CD4-positive, alpha-beta T cell treated with Interleukin-2 at 100 ng/mL for 4 hours (primary cell): ENCODE measurements at places on chromosomes 12 and 14.

DNA sequence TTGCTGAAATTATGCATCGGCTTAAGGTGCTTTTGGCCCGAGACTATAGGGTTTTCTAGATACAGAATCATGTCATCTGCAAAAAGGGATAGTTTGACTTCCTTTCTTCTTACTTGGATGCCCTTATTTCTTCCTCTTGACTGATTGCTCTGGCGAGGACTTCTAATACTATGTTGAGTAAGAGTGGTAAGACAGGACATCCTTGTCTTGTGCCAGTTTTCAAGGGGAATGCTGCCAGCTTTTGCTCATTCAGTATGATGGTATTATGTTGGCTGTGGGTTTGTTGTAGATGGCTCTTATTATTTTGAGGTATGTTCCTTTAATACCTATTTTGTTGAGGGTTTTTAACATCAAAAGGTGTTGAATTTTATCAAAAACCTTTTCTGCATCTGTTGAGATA lies 8.3 kb downstream of the BMAL2 start:
- DNase-seq: no peak

DNA sequence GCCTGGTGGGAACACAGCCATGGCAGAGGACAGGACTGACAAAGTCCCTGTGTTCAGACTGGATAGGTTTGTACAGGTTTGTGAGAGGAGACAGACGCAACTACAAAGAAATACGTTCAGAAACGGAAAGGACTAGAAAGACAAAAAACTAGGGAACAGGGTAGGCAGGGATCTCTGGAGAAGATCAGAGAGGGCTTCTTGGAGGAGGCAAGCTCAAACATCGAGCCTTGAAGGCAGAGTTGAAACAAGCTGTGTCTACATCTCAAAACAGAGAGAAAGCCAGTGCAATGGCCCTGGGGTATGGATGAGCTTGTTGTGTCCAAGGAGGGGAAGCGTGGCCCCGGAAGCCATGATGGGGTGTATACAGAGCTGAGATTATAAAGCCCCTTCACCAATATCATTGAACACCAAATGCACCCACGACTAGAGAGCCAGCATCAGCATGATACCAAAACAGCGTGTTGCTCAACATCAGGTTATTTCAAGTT lies 89.6 kb upstream of the NCOR2 start:
- DNase-seq: no peak

DNA sequence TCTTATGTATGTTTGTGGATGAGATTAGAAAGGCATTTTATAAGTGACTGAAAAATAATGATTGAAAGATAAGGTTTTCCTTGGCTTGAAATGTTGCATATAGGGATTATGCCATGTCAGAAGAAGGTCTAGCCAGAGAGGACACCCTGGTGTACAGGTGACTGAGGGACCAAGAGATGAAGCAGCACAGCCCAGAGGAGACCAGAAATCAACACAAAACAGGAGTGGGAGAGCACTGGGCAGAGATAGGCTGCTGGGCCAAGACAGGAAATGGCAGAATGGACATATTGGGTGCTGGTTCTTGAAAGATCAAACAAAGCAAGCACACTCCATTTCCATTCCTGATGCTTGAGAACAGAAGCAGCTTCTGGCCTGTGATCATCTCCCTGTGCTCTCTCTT lies 24.4 kb upstream of the FRMD6 start:
- DNase-seq: no peak

GRCh38 chr14:60670989-60671388 lies 21.7 kb upstream of the SIX1 start:
- no peak for DNase-seq

- no peak for DNase-seq
Observed at GRCh38 chr14:43981135-43981768, 525.8 kb downstream of the FSCB start.

DNA sequence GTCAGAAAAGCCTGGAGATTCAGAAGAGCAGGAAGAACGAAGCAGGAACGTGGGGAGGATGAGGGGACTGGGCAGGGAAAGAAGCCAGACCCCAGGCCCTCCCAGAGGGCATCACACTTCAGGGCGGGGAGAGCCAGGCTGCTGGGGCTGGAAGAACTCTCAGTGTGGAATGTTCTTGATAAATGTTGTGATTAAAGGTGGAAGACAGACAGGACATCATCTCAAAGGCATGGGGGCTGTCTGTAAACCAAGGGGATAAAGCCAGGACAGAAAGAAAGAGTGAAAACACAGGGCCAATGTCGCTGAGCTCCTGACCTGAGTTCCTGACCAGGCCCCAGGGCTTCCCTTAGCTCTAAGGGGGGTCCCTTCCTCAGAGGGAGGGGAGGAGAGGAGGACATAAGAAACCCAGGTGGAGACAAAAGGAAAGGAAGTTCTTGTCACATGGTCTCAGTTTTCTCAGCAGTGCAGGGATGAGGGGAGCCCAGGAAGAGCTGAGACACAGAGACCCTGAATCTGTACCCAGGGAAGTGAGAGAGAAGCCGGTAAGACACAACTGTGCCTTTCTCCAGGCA lies 56.3 kb downstream of the SETD3 start:
- DNase-seq: no peak

DNA sequence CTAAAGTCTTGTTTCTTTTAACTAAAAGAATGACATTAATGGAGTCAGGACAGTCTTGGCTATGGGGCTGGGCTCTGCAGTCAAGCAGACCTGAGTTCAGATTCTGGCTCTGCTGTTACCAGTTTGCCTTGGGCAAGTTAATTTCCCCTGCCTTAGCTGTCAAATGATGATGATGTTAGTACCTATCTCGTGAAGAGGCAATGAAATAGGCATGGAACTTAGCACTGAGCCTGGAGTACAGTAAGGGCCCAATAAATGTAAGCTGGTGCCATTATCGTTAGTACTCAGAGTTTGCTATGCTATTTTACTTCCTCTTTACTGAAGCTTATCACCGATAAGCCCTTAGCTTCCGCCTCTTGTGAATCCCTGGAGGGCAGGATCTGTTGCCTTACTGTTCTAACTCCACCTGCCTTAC lies 8.5 kb downstream of the FBXW8 start:
- DNase-seq: no peak

DNA sequence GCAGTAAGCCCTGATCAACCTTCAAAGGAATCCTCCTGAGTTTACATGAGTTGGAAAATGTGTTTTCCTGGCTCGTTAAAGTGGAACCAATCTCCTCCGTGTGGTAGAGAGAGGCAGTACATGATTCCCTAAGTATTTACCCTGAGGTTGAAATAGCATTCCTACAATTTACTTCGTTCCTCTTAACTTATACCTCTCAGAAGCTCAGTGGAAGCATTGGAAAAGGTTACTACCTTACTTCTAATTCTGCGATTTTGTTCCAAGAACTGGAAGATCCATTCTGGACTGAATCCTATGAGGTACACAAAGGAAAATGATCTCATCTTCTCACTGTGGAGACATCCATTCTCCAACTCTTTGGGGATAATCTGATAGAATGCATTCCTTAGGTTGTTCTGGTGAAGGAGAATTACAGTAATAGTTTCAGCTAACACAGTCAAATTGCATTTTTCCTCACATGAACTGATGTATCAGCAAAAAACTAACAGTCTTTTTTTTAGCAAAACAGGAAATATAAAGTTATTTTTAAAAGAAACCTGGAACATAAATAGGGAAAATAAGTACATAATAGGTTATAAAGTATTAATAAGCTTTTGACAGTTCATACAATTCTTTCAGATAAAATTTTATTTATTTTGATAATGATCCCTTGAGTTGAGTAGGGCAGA lies 475.6 kb downstream of the PDZRN4 start:
- no peak for DNase-seq

- no peak for DNase-seq
Observed at GRCh38 chr12:1607940-1608712, 13.7 kb upstream of the FBXL14 start.

DNA sequence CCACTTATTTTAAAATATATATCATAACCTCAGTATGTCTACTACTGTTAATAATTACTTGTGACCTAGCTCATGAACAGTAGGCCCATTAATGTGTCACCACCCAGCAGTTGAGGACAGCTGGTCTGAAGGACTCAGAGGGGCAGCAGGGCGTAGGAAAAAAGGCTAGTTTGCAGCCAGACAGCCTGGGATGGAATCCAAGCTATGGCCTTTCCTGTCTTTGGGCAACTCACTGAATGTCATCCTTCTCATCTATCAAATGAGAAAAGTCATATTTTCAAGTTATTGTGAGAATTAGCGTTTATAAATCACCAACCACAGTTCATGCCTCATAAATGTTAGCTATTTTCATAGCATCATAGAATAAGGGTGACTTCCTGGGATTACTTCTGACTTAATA lies 12.3 kb downstream of the DENND5B start:
- DNase-seq: no peak

DNA sequence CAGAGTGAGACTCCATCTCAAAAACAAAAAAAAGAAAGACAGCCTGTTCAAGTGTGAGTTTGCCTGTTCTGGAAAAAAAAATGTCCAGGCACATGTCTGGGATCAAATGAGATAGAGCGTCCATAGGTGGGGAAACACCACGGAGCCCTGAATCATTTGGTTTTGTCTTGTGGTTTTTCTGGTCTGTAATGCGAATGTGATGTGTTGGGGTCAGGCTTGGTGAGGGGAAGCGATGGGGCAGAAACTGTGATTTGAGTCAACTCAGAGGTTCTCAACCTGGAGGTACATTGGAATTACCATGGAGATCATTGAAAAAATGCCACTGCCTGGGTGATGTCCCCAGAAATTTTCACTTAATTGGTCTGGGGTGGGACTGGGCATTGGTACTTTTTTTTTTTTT lies 183.9 kb upstream of the PWP1 start:
- DNase-seq: no peak

GRCh38 chr12:65741656-65742017 lies 82.6 kb upstream of the HMGA2 start:
- DNase-seq: no peak

DNA sequence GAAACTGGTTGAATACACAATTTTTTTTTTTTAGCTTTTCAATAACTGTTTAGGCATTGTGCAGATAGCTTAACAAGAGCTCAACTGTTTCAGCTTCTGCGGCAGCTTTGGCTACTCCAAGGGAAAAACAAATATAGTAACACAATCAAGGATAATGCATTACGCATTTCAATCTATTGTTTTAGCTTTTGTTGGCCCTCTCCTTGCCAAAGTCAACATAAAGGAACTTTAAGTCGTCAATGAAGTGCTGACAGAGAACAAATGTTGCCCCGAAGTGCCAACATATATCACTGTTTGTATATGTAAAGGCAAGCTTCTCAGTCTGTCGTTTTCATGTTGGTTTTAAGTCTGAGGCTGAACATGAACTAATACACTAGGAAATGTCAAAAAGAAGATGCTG lies 1087.4 kb upstream of the FLRT2 start:
- DNase-seq: no peak

DNA sequence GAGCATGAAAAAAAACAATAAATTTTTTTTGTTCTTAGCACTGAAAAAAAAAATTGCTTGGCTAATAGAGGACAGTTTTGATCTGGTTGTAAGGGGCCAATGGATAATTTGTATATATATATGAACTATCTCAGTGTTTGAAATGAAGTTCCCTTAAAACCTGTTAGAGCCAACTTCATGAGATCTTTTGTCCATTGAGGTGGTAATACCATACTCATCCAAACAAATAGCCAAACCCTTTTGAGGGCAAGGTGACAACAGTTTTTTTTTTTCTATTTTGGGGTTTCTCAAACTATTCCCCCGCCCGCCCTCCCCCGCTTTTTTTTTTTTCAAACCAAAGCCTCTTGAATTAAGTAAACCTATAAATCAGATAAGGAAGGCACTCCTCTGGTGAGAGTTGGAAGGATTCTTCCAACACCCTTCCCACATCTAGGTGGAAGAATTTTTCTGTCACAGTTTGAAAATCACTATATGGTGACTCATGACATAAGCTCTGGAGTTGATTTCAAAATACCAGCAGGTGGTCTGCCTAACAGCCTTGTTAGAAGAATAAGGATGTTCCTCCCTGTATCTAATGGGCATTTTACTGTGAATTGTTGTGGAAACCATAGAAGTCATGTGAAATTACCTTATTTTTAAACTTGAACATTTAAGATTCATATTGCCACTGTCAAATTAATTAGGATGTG lies 10.2 kb downstream of the ARHGAP5 start:
- no peak for DNase-seq

GRCh38 chr12:120110550-120111501 lies 5.7 kb downstream of the RAB35 start:
- DNase-seq: peak; percentile 58

- DNase-seq: no peak
Observed at GRCh38 chr14:44979740-44980356, 17.9 kb downstream of the TOGARAM1 start.

- no peak for DNase-seq
Observed at GRCh38 chr14:34027990-34028495, 77.2 kb upstream of the EGLN3 start.

DNA sequence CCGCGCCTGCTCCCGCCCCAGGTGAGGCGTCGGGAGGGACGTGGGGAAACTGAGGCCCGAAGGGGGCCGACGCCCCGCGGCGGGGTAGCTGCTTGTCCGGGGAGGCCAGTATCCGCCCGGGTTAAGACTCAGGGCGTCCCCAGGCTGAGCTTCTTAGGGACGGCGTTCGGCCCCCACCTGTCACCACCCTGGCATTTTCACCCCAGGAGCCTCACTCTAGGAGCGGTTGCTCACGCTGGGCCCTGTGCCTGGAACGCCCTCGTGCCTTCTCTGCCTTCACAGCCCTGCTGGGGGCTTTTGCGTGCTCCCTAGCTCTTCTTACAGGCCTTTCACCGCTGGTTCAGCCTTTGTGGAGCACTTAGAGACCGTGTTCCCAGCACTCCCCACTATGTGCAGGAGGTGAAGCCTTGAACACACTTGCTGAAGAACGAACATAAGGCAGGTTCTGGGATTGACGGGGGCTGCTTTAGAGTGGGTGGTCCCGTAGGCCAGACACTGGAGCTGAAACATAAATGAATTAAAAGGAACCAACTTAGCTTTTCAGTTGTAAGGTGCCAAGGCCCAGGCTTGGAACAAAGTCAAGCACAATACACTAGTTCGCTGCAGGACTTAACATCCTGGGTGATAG lies 601 bp downstream of the ZNF839 start:
- DNase-seq: peak; percentile 50

DNA sequence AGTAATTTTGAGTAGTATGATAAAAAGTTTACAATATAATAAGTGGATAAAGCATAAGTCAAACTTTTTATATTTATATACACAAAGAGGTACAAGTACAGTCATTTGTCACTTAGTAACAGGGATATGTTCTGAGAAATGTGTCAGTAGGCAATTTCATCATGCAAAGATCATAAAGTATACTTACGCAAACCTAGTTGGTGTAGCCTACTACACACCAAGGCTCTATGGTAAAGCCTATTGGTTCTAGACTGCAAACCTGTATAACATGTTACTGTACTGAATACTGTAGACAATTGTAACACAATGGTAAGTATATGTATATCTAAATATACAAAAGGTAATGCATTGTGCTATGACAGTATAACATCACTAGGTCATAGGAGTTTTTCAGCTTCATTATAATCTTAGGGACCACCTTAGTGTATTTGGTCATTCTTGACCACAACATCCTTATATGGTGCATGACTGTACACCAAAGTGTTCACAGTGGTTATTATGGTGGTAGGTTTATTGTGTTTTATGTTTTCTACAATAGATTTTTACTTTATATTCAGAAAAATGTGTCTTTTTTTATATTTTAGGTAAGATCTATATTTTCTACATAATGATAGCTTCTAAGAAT lies 14.9 kb upstream of the SCFD1 start:
- DNase-seq: no peak

GRCh38 chr14:71005076-71005475 lies 97.8 kb downstream of the PCNX1 start:
- DNase-seq: no peak
